Dorsolateral prefrontal cortex (tissue), 122 donors: ENCODE measurements at places on chromosomes 13 and 19. TPM values are rescaled to one million over a fixed set of nuclear protein-coding genes. Genes with fewer than 3 reads are reported as not detected.

The CD37 gene
- total RNA-seq = 11.2 TPM

The NALCN gene
- 107 TPM for total RNA-seq

The ZNF763 gene
- 5.5 TPM for total RNA-seq

The CYP4F8 gene
- total RNA-seq = not detected

The MKNK2 gene
- 60.7 TPM for total RNA-seq

The MTUS2 gene
- 24.0 TPM for total RNA-seq

The C3 gene
- total RNA-seq = 158 TPM

The KCNRG gene
- 1.4 TPM for total RNA-seq

The MIR17HG gene
- 0.83 TPM for total RNA-seq

The ZNF44 gene
- 15.5 TPM for total RNA-seq

The RETN gene
- not detected for total RNA-seq

The PSPN gene
- total RNA-seq = 4.1 TPM

The STOML3 gene
- total RNA-seq = not detected

The URAD gene
- not detected for total RNA-seq

The RANBP3 gene
- total RNA-seq = 100 TPM

The OR10H5 gene
- total RNA-seq = not detected

The CCDC8 gene
- total RNA-seq = 3.9 TPM

The ZNF793 gene
- total RNA-seq = 20.3 TPM

The NR1H2 gene
- 52.3 TPM for total RNA-seq

The ATP4B gene
- not detected for total RNA-seq

The MRPL34 gene
- total RNA-seq = 68.1 TPM

The SLC25A30 gene
- 9.1 TPM for total RNA-seq

The NPAS1 gene
- 10.7 TPM for total RNA-seq

The LRG1 gene
- total RNA-seq = 0.34 TPM

The MBD3L2 gene
- not detected for total RNA-seq

The TDRD12 gene
- total RNA-seq = 1.2 TPM

The GSX1 gene
- not detected for total RNA-seq

The CRB3 gene
- total RNA-seq = not detected

The RASGRP4 gene
- total RNA-seq = 1.4 TPM

The TSHZ3 gene
- total RNA-seq = 11.3 TPM

The GJB6 gene
- 96.3 TPM for total RNA-seq

The ZNF835 gene
- total RNA-seq = 7.5 TPM

The GRIK5 gene
- 63.3 TPM for total RNA-seq
